ENCODE measurements at places on chromosomes 7 and 10. TPM values are rescaled to one million over a fixed set of nuclear protein-coding genes. Genes with fewer than 3 reads are reported as not detected.

The WDR91 gene
- total RNA-seq = 10.0 TPM

The UCMA gene
- not detected for total RNA-seq

The FASTK gene
- 81.8 TPM for total RNA-seq

The OPN1SW gene
- total RNA-seq = not detected

The SLC26A3 gene
- not detected for total RNA-seq

The ACTL6B gene
- not detected for total RNA-seq

The CALML5 gene
- total RNA-seq = not detected

The PTF1A gene
- total RNA-seq = not detected

The ZNF804B gene
- total RNA-seq = not detected

The PKD2L1 gene
- 0.68 TPM for total RNA-seq

The VPS37D gene
- total RNA-seq = 0.26 TPM

The AKR1C3 gene
- 4.4 TPM for total RNA-seq

The PRR15 gene
- not detected for total RNA-seq

- H3K36me3 ChIP-seq = no peaks in the 10 kb centered on the region
- no peak overlapping the region for H3K27ac ChIP-seq
- no peaks in the 10 kb centered on the region for H3K4me1 ChIP-seq
Measured at GRCh38 chr7:117229350-117229749, 93.5 kb downstream of the WNT2 start.

DNA sequence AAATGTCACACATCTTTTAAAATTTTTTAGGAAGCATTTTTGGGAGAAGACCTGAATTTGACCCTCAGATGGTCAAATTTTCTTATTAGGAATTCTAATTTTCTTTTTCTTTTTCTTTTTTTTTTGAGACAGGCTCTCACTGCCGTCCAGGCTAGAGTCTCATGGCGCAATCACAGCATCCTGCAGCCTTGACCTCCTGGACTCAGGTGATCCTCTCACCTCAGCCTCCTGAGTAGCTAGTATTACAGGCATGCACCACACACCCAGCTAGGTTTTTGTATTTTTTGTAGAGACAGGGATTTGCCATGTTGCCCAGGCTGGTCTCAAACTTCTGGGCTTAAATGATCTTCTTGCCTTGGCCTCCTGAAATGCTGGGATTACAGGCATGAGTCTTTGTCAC, 65.4 kb downstream of the AKAP9 start:
- no peaks in the 10 kb centered on the region for H3K27me3 ChIP-seq
- H3K4me3 ChIP-seq = no peak overlapping the region
- no peaks in the 10 kb centered on the region for H3K4me1 ChIP-seq
- no peak for DNase-seq

- no peak overlapping the region for H3K4me3 ChIP-seq
- no peak for DNase-seq
- H3K36me3 ChIP-seq = no peaks in the 10 kb centered on the region
- H3K27me3 ChIP-seq = no peaks in the 10 kb centered on the region
Measured at GRCh38 chr10:24822590-24822989, 98.9 kb upstream of the ARHGAP21 start.

GRCh38 chr7:158249692-158250091, 337.9 kb downstream of the PTPRN2 start:
- H3K4me3 ChIP-seq = no peak overlapping the region
- DNase-seq = no peak
- H3K36me3 ChIP-seq = no peaks in the 10 kb centered on the region

DNA sequence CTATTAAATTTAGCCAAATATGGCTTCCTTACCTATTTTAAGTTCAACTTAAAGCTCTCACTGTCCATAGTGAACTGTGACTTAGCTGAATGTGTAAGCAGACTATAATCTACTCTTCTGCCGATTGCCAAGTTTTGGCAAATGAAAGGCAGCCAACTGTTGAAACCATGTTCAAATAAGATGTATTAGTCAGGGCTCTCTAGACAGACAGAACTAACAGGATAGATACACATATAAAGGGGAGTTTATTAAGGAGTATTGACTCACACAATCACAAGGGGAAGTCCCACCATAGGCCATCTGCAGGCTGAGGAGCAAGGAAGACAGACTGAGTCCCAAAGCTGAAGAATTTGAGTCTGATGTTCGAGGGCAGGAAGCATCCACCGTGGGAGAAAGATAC, 837.7 kb upstream of the AUTS2 start:
- no peaks in the 10 kb centered on the region for H3K27me3 ChIP-seq
- H3K4me1 ChIP-seq = no peaks in the 10 kb centered on the region
- DNase-seq = no peak
- no peak overlapping the region for H3K27ac ChIP-seq

GRCh38 chr10:86970162-86970981, 2.1 kb downstream of the ADIRF start:
- peaks cover 23% of the 10 kb centered on the region for H3K4me1 ChIP-seq
- H3K27ac ChIP-seq = peak overlapping the region; percentile 75
- no peak for DNase-seq
- H3K4me3 ChIP-seq = peak overlapping the region; percentile 66

GRCh38 chr7:2372724-2373123, 18.1 kb downstream of the EIF3B start:
- no peak for DNase-seq
- H3K4me1 ChIP-seq = peaks cover 4% of the 10 kb centered on the region
- no peak overlapping the region for H3K4me3 ChIP-seq
- peaks cover 72% of the 10 kb centered on the region for H3K36me3 ChIP-seq
- H3K27ac ChIP-seq = no peak overlapping the region

DNA sequence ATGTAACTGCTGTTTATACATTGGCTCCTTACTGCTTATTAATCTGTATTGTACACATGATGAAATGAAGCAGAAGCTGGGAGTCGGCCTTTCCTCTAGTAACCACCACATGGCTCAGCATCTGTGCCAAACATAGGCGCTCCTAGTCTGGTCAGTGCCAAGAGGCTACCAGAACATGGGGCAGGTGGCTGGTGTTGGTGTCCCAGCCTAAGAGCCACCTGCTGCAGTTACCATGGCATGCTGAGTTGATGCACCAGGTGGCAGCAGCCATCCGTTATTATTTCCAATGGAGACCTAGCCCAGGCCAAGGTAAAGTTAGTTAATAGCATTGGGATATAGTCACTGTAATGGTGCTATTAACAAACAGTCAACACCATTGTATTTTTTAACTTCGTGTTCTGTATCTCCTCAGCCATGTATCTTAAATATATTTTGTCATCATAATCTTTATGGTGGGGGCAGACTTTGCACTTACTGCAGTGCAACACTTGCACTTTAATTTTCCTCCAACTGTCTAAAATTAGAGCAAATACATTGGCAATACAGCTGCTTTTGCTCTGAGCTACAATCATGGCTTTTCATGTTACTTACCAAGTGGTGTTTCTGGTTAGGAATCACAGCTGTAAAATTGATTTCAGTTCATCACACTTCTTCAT, 33.1 kb downstream of the HBP1 start:
- no peak overlapping the region for H3K27ac ChIP-seq
- H3K4me3 ChIP-seq = no peak overlapping the region
- H3K4me1 ChIP-seq = no peaks in the 10 kb centered on the region
- H3K27me3 ChIP-seq = no peaks in the 10 kb centered on the region
- H3K36me3 ChIP-seq = peaks cover 41% of the 10 kb centered on the region

- no peaks in the 10 kb centered on the region for H3K27me3 ChIP-seq
- H3K27ac ChIP-seq = peak overlapping the region; percentile 72
- H3K4me1 ChIP-seq = peaks cover 23% of the 10 kb centered on the region
Measured at GRCh38 chr7:157404845-157405481, 68.2 kb downstream of the DNAJB6 start.

DNA sequence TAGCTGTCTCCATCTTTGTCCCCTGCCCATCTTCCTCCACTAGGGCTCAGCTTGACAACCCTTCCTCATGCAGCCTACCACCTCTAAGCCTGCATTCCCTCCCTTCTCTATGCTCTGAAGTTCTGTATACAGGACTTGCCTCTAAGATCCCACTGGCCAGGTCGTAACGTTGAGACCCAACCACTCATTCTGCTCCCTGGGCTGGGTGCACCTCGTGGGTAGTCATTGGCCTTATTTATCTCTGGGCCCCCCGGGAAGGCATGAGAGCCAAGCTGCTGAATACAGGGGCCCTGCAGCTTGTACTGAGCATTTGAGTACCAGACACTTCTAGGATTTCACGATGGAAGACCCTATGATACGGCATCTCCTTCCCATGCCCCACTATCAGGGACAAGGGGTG, 31.2 kb downstream of the MYL10 start:
- no peak overlapping the region for H3K4me3 ChIP-seq
- no peaks in the 10 kb centered on the region for H3K27me3 ChIP-seq
- no peaks in the 10 kb centered on the region for H3K4me1 ChIP-seq
- H3K27ac ChIP-seq = no peak overlapping the region
- H3K36me3 ChIP-seq = no peaks in the 10 kb centered on the region

DNA sequence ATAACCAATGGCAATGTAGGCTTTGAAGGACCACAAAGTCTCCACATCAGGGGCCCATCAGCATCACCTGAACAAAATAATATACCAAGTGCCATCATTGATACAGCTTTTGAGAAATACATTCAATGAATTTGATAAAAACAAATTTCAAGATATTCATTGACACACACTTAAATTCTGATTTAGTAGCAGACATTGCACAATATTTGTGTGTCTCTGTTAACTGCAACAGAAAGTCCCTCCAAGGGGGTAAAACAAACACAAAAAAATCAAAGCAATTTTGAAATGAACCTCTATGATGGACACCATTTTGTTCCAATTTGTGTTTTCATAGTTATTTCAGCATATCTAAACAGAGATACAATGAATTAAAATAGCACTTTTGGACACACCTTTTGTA, 86.8 kb upstream of the RSU1 start:
- H3K4me1 ChIP-seq = peaks cover 20% of the 10 kb centered on the region
- no peaks in the 10 kb centered on the region for H3K27me3 ChIP-seq
- no peak overlapping the region for H3K4me3 ChIP-seq

DNA sequence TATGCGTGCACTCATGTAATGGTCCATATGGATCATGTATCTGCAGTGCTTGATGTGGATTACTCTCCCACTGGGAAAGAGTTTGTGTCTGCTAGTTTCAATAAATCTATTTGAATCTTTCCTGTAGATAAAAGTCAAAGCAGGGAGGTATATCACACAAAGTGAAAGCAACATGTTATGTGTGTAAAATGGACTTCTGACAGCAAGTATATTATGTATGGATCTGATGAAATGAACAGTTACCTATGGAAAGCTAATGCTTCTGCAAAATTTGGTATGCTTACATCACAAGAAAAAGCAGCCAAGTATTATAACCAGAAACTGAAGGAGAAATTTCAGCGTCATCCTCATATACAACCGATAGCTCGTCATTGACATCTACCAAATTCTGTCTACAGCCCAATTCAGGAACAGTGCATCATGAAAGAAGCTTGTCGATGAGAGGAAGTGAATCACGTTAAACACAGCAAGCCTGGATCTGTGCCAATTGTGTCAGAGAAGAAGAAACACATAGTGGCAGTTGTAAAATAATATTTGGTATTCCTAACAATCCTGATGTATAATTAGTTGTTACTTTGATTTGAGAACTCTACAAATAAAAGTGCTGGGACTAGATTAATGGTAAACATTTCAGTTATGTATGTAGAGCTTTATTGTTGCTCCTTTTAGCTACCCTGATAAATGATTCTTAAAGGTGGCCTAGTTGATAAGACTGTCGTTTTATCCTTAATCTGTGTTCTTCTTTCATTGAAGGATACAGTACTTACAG, 14.2 kb upstream of the SYPL1 start:
- H3K27me3 ChIP-seq = peaks cover 16% of the 10 kb centered on the region
- H3K36me3 ChIP-seq = no peaks in the 10 kb centered on the region
- no peak overlapping the region for H3K27ac ChIP-seq
- peak; percentile 55 for DNase-seq
- peaks cover 7% of the 10 kb centered on the region for H3K4me1 ChIP-seq
- H3K4me3 ChIP-seq = peak overlapping the region; percentile 24

- peaks cover 6% of the 10 kb centered on the region for H3K36me3 ChIP-seq
- H3K27me3 ChIP-seq = peaks cover 22% of the 10 kb centered on the region
- H3K4me3 ChIP-seq = no peak overlapping the region
- DNase-seq = no peak
- H3K27ac ChIP-seq = peak overlapping the region; percentile 6
Measured at GRCh38 chr7:157574914-157575586, 238.2 kb downstream of the DNAJB6 start.

DNA sequence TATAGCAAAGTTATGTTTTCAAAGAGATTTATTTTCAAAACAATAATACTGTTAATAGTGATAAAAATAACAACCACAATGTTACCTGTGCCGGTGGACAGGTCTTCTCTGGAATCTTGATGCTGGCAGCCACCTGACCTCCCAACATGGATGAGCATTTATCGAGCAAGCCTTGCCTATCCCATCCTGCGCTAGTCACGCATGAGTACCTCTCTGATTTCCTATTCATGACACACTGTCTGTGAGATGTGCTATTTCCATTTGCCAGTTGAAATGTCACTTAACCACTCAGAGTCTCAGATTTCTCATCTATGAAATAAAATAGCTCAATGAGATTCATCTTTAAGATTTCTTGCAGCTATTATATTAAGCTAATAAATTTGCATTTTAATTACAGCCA, 341.2 kb upstream of the VWC2 start:
- no peaks in the 10 kb centered on the region for H3K27me3 ChIP-seq
- no peak for DNase-seq
- H3K27ac ChIP-seq = no peak overlapping the region
- no peaks in the 10 kb centered on the region for H3K4me1 ChIP-seq

GRCh38 chr10:78248651-78249464, 215.2 kb downstream of the RPS24 start:
- H3K27me3 ChIP-seq = peaks cover 5% of the 10 kb centered on the region
- H3K36me3 ChIP-seq = peaks cover under 1% of the 10 kb centered on the region
- H3K4me3 ChIP-seq = no peak overlapping the region
- H3K4me1 ChIP-seq = peaks cover 39% of the 10 kb centered on the region

GRCh38 chr10:44023517-44023916, 361.4 kb downstream of the CXCL12 start:
- no peaks in the 10 kb centered on the region for H3K36me3 ChIP-seq
- H3K4me3 ChIP-seq = no peak overlapping the region
- H3K4me1 ChIP-seq = no peaks in the 10 kb centered on the region
- no peak for DNase-seq
- H3K27ac ChIP-seq = no peak overlapping the region

- peak overlapping the region; percentile 63 for H3K27ac ChIP-seq
- no peak overlapping the region for H3K4me3 ChIP-seq
- no peaks in the 10 kb centered on the region for H3K27me3 ChIP-seq
- H3K36me3 ChIP-seq = peaks cover 89% of the 10 kb centered on the region
- no peak for DNase-seq
Measured at GRCh38 chr7:135160858-135161653, 9.5 kb downstream of the CYREN start.

- no peaks in the 10 kb centered on the region for H3K36me3 ChIP-seq
- H3K4me1 ChIP-seq = no peaks in the 10 kb centered on the region
- H3K27ac ChIP-seq = no peak overlapping the region
- no peak overlapping the region for H3K4me3 ChIP-seq
Measured at GRCh38 chr7:70387217-70387616, 744.7 kb upstream of the GALNT17 start.

DNA sequence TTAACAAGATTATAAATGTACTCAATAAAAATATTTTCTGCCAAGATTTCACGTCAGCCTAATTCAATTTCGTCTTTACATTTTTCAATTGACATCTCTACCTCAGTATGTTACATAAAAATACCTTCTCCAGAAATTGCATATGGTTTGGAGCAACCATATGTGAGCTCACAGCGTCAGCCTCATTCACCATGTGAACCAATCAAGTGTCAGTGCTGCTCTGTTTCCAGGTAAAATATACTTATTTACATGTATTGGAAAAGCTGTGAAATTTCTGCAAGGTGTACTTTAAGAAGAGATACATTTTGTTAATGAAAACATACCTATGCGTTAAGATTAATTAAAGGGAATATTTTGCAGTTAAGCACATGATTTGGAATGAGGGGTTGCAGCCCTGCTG, 110.7 kb upstream of the PRSS1 start:
- no peak overlapping the region for H3K4me3 ChIP-seq
- H3K36me3 ChIP-seq = no peaks in the 10 kb centered on the region
- no peak for DNase-seq
- H3K27me3 ChIP-seq = peaks cover 7% of the 10 kb centered on the region

Data from activated CD8-positive, alpha-beta T cell treated with anti-CD3 and anti-CD28 coated beads, Interleukin-2, amount 10 ng/mL, durations not matched to agents 7 days and 5 days (primary cell).